Inflammatory macrophage (primary cell): ENCODE measurements at places on chromosomes 3 and 15.

- no peak for DNase-seq
Measured at GRCh38 chr3:115551016-115551415, 72.3 kb upstream of the GAP43 start.

DNA sequence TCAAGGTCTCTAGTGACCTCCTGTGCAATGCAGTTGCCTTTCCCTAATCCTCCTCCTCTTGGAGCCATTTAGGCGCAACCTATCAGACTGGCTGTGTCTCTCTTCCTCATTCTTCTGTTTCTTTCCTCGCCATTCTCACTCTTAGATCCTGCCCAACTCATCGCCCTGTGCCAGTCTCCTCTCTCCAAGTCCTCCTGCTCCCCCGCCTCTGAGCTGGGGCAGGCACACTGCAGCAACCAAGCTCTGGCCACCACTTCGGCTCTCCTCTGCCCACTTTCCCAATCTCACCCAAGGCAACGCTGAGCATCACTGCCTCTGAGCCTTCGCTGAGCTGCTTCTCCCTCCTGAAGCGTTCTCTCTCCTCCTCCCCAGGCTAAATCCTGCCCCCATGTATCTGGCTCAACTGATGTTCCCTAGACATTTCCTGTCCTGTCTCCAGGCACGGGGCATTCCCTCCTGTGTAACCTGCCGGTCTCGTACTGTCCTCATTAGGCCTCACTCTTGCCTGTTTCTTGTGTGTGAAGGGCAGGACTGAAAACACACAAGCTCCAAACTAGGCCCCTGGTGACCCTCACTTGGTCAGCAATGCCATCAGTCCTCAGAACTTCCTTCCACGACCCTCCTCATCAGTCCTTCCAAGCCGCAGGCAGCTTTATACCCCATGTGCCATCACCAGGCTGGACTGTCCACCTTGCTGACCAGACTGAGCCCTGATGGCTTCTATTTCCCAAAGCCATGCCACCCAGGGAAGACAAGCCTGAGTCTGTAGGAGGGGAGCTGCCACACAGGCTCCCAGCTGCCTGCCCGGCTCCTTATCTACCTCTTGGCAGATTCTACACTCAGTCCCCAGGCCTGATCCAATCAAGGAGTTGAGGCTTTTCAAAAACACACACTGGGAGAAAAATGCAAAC is 85.6 kb downstream of the SEC22A start:
- no peak for DNase-seq

DNA sequence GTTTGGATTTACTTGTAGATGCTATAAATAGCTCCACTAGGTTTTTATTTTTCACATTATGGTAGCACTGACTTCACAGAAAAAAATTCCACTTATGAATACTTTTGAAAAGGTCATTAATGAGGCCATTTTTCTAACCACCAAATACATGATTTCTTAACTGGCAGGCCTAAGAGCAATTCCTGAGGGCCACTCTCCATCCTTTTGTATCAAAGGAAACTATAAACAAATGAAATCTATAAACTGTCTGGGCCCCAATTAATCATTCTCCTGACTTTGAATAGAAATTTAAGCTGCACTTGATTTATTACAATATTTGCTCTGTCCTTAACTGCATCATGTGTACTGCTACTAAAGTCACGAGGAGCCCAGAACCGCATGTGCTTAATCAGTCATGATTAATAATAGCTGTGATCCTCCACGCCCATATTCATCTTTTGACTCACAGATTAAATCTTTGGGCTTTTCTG is 25.1 kb upstream of the MTMR10 start:
- no peak for DNase-seq

GRCh38 chr3:43919029-43919428 is 228.3 kb downstream of the ABHD5 start:
- DNase-seq = peak; percentile 20

GRCh38 chr3:125608419-125608818 is 13.1 kb upstream of the OSBPL11 start:
- no peak for DNase-seq
